Stimulated activated CD8-positive, alpha-beta memory T cell treated with anti-CD3 and anti-CD28 coated beads, Interleukin-12 subunit alpha, Interleukin-12 subunit beta, amount 100 ng/mL, for 1 hour (primary cell): ENCODE measurements at places on chromosomes 13 and 19.

DNA sequence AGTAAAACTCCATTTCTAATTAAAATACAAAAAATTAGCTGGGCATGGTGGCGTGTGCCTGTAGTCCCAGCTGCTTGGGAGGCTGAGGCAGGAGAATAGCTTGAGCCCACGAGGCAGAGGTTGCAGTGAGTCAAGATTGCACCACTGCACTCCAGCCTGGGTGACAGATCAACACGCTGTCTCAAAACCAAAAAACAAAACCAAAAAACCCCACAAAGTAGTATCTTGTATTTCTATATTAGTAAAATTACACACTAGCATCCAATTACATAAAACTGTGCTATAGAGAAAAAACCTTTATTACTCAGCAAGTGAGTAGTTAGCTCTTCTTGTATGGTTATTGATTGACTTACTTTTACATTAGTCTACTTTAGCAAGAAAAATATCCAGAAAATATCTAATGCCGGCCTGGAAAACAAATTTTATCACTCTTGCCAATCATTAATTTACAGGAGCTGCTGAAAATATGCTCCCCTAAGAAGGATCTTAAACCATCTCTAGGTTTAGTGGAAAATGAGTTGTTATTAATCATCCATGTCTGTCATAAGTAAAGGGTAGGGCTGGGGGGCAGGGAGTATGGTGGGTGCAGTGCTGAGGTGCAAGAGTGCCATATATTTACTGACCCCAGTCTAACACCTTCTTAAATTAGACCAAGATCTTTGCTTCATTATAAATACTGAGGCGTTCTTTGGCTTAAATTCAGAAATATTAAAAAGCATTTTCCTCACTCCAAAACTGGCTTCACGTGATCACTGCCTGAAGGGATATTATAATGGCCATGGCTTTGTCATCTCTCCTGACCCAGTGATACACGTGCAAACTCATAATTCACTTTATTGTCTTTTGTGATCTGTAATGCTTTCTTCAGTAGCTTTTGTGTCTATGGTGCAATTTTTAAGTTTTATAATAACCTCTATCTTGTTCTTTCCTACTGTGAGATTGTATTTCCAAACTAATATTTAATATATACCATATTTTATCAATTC is 44.1 kb downstream of the UBL3 start:
- DNase-seq = no peak

GRCh38 chr13:21060338-21061028 is 903 bp downstream of the LATS2 start:
- no peak for DNase-seq

- DNase-seq = no peak
These were observed 245.3 kb upstream of the HTR2A start for GRCh38 chr13:47142105-47142504.

GRCh38 chr13:80945328-80945727 is 604.4 kb upstream of the SPRY2 start:
- DNase-seq = no peak

- no peak for DNase-seq
These were observed 210.5 kb downstream of the GPC6 start for GRCh38 chr13:93437081-93437480.

DNA sequence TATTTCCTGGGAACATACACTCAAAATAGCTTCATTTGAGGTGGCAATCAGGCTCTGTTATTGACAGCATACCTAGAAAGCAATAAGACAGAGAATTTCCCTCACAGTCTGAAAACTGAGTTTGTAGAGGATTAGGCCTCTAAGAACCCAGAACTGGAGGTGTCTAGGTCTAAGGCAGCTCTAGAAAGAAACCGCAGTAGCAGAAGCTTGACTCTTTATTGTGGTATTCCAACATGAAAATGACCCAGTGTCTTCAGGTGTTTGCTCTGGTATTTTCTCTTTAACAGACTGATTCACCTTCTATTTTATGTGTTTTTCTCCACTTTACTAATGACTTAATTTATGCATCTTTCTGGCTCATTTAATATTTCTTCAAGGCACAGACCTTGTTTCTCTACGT is 8.5 kb downstream of the COG6 start:
- no peak for DNase-seq

GRCh38 chr13:107299717-107300116 is 731.8 kb upstream of the ARGLU1 start:
- DNase-seq = no peak

GRCh38 chr13:35501661-35502235 is 25.3 kb upstream of the MAB21L1 start:
- no peak for DNase-seq

- no peak for DNase-seq
These were observed 377.0 kb downstream of the OLFM4 start for GRCh38 chr13:53405616-53406015.

GRCh38 chr19:30320916-30321315 is 51.3 kb upstream of the ZNF536 start:
- DNase-seq = no peak
